ENCODE measurements at places on chromosomes 5 and 9.

DNA sequence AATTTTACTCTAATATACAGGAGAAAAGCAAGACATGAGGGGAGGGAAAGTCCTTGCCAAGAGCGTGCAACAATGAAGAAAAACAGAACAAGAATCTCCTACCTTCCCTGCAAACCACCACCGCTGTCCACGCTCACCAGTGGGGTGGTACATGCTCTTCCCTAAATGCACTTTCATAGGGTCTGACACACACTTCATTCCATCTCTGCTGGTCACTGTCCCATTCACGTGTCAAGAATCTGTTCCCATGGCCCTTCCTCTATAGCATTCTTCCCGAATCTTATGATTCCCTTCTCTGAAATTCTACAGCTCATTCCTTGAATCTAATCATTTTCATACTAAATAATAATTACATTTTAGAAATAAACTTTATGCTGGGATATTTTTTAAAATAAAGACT is 11.4 kb upstream of the DNAH5 start:
- no peak for DNase-seq

DNA sequence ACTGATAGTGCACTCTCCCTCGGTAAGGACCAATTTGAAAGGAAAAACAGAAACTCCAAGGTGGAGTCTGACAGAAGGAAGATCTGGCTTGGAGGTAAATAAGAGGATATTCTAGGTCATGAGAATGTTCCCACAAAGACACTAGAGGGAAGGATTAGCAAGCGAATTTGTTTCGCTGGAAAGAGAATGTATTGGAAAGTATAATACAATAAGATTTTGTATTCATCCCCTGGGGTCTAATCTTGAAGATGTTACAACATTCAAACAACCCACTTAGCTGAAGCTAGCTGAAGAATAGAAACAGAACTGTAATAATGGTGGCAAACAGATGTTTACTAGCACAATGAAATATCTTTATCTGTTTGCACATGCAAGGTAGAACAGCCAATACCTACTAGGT is 158.7 kb downstream of the GNAQ start:
- DNase-seq, result no peak

DNA sequence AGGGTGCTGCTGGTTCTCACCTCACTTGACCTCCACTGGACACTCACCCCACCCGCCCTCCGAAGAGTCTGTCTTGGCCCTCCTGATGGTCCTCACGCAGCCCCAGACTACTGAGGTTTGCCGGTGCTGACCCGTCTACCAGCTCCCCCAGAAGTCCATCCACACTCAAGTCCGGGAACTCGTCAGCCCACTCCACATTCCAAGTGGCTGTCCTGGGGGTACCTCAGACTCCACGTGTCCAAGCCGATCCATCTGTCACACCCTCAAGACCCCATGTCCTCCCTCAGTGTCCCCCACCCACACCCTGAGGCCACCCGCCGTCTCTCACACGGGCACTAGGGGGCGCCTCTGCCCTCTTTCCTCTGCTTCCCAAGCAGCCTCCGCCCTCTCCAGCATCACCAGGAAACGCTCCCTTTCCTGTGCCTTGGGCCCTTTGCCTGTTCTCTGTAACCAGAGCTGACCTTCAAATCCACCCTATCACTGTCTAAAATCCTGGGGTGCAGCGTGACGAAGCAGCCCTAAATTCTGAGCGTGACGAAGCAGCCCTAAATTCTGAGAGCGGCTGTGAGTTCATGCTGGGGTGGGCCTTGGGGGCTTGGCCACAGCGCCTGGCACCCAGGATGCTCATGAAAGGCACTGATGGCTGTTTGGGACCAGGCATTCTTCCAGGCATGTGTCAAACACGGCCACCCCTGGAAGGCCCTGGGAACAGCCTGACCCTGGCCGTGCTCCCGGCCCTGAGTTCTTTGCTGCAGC is 95.7 kb downstream of the KCNT1 start:
- peak; percentile 20 for DNase-seq

GRCh38 chr9:134433909-134434882 is 107.9 kb downstream of the RXRA start:
- no peak for DNase-seq

GRCh38 chr5:159286420-159287035 is 23.4 kb downstream of the UBLCP1 start:
- peak; percentile 69 for DNase-seq

DNA sequence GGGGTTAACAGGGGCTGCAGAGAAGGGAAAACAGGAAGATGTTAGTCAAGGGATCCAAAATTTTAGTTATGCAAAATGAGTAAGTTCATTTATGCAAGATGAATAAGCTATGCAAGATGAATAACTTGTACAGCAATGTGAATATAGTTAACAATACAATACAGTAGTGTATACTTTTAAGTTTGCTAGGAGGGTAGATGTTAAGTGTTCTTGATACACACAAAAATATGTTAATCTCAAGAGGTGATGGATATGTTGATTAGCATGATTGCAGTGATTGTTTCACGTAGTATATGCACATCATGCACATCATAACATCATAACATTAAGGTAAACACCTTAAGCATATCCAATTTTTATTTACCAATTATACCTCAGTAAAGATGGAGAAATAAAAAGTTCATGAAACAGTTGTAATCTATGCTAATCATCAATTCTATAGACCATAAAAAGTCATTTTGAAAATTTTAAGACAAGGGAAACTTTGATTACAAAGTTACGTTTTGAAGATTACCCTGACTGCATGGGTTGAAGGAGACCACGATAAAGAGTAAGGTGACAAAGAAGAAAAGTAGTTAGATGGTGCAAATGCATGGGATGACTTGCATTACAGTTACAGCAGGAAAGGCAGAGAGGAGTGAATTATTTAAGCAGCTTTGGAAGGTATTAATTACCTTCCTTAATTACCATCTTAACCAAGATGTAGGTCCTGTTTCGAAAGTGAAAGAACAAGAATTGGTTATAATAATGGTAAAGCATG is 31.4 kb downstream of the FAM174A start:
- no peak for DNase-seq

DNA sequence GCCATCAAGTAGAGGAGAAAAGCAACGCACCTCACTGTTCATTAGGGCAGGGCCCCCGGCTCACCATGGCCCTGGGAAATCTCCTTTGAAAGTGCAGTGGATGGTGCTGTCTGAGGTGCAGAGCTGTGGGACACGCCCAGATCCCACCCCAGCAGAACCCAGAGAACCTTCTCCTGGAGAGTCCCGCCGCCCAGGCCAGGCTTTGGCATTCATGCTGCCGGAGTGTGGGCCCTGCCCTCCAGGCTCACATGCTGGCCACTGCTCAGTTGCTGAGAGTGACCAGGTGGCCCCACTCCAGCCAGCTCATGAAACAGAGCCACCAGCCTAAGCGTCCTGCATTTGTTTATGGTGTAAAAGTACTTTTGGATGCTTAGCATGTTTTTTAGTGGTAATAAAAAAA is 23.8 kb upstream of the LRRC14B start:
- DNase-seq, result no peak

All from inflammatory macrophage treated with lipopolysaccharide for 4 hours (primary cell).